ENCODE measurements at places on chromosomes 3 and 15. TPM values are rescaled to one million over a fixed set of nuclear protein-coding genes. Genes with fewer than 3 reads are reported as not detected.

The CHSY1 gene
- 6.8 TPM for total RNA-seq

The GATA2 gene
- 8.2 TPM for total RNA-seq

The CEMIP gene
- total RNA-seq, result not detected

The CX3CR1 gene
- total RNA-seq, result not detected

The TMOD3 gene
- 65.8 TPM for total RNA-seq

The VEPH1 gene
- total RNA-seq, result 4.1 TPM

The REC114 gene
- not detected for total RNA-seq

The GPR160 gene
- 93.5 TPM for total RNA-seq

The PLSCR5 gene
- not detected for total RNA-seq

The TM4SF4 gene
- total RNA-seq, result not detected

The IGSF10 gene
- total RNA-seq, result 0.37 TPM

The IL17RE gene
- total RNA-seq, result 178 TPM

The MINAR1 gene
- total RNA-seq, result 0.40 TPM

The SEMA5B gene
- total RNA-seq, result 1.4 TPM

The SLC24A5 gene
- total RNA-seq, result not detected

The SH3GL3 gene
- not detected for total RNA-seq

The CFAP44 gene
- total RNA-seq, result 12.3 TPM

- peak; percentile 53 for DNase-seq
Observed at GRCh38 chr3:32460031-32460749, 42.5 kb downstream of the CMTM6 start.

GRCh38 chr3:106963442-106963841 lies 413.8 kb upstream of the CCDC54 start:
- no peak for DNase-seq

GRCh38 chr3:33439546-33440327 lies 468 bp downstream of the UBP1 start:
- peak; percentile 56 for DNase-seq

DNA sequence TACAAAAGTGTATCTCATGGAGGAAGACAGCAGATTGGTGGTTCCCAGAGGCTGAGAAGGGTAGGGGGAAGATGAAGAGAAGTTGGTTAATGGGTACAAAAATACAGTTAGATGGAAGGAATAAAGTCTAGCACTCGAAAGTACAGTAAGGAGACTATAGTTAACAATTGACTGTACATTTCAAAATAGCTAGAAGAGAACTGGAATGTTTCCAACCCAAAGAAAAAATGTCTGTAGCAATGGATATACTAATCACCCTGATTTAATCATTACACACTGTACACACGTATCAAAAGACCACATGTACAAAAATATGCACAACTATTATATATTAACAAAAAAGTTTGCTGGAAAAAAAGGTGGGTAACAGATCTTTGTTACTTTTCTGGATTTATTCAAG lies 57.3 kb downstream of the THRB start:
- no peak for DNase-seq

DNA sequence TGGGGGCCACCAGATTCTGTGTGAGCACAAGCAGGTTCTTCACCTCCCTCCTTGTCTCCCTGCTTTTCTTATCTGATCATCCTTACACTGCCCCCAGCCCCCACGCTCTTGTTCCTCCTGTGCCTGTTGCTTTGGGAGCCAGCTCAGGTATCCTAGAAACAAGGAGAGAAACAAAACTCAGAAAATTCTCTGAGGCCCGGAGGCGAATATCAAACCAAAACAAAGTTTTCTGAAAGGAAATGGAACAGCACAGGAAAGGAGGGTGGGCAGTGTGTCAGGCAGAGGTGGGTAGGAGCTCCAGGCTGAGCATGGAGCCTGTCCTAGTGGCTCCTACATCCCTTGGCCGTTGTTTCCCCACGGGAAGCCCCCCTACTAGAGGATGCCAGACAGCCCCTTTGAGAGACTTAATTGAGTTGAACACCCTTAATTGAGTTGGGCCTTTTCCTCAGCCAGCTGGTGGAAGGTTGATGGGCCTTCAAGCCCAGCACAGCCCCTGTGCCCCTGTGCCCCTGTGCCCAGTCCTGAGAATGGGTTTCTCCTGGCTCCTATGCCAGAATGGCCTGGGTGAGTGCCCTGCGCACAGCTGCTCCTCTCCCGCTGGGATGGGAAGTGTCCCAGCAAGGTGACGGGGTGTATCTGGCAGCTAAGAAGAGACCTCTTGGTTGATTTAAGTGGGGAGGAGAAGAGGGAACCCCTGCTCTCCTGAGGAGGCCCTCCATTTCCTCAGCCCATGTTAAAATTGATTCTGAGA lies 22.8 kb upstream of the JMJD7 start:
- DNase-seq, result no peak

GRCh38 chr3:52052831-52053306 lies 3.5 kb downstream of the DUSP7 start:
- DNase-seq, result peak; percentile 83

DNA sequence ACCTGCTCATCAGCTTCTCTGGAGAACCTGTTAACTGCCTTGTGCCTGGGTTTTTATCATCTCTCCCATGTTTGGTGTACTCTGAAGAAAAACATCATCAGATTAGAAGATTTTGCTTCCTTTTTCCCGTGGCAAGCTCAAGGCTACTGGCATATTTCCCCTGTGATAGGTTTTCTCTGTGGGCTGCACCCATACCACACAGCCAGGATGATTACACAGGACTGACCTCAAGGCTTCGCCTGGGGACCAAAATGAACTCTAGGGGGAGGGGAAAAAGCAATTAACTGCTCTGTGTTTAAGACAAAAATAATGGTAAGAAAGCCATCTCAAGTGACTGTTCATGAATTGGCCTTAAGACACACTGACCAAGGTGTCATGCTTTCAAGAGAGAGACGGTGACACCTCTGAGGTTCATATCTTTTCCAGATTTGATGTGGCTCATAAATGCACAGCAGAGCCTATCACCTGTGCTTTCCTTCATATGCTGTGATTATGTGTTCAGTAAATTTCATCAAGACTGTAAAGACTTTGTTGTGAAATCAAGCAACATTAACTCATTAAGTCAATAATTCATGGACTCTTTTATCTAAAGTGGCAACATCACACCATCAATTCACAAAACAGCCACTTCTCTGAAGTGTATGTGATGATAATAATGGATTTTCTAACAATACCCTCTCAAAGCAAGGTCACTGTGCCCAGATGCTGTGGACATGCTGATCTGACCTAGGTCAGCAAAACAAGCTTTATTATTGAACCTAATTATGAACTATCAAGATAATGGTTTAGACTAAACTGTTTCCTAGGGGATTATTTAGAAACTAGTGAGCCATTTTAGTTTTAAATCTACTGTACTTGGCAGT lies 427.9 kb downstream of the WDR72 start:
- no peak for DNase-seq

GRCh38 chr15:25635191-25635590 lies 196.4 kb upstream of the UBE3A start:
- DNase-seq, result no peak

- DNase-seq, result peak; percentile 54
Observed at GRCh38 chr3:19947549-19948225, 790 bp downstream of the RAB5A start.

GRCh38 chr3:127033786-127034185 lies 50.9 kb downstream of the PLXNA1 start:
- DNase-seq, result no peak

DNA sequence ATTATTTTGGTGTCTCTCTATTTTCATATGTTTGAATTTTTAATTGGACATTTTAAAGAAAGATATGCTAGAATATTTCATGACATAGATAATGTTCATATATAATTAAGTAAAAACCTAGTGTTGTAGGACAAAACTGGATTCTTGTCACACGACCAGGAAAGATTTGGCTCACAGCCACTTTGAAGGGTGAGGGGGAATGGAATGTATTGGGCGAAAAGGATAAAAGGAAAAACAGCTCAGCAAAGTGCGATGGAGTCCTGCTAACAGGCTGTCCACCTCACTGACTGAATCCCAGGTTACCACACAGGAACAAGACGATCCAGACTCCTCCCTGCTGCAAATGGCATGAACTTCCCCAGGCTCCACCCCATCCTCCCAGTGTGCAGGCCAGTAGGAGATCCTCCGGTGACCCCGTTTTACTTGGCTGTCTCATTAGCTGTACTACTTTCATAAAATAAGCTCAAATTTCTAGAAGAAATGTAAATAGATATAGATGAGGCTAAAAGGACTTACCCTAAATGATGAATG lies 186.2 kb downstream of the CD47 start:
- no peak for DNase-seq

DNA sequence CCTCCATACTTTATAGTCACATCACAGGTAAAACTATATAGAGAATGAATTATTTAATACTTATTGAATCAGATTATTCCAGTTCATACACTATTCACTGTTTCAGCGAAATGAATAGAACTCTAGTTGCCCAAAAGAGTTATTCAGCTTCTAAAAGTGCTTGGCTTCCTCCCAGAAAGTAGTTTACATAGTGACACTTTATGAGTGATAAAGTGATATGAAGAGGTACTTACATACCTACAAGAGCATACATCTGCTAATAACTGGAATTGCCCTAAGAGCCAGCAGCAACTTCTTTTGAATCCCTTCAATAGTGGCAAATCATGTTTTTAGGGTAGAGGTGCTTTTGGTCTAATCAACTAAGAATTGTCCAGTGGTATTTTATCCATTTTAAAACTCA lies 635.1 kb upstream of the AGTR1 start:
- no peak for DNase-seq

- DNase-seq, result no peak
Observed at GRCh38 chr3:140768941-140769340, 91.1 kb downstream of the TRIM42 start.

DNA sequence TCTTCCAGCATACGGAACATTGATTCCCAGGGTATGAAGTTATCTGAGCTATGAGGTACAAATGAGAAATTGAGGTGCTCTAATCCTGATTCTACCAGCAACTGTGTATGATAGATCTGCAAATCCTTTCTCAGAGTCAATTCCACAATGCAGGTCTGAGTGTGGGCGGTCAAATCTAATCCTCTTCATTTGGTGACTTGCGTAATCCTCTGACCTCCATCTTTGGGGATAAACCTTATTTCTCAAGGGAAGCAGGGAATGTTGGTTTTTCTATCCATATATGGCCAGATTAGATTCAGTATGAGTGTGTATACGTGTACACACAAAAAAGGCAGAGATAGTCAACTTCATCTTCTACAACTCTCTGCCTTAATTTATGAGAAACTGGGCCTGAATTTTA lies 348.4 kb upstream of the IL12A start:
- DNase-seq, result no peak

DNA sequence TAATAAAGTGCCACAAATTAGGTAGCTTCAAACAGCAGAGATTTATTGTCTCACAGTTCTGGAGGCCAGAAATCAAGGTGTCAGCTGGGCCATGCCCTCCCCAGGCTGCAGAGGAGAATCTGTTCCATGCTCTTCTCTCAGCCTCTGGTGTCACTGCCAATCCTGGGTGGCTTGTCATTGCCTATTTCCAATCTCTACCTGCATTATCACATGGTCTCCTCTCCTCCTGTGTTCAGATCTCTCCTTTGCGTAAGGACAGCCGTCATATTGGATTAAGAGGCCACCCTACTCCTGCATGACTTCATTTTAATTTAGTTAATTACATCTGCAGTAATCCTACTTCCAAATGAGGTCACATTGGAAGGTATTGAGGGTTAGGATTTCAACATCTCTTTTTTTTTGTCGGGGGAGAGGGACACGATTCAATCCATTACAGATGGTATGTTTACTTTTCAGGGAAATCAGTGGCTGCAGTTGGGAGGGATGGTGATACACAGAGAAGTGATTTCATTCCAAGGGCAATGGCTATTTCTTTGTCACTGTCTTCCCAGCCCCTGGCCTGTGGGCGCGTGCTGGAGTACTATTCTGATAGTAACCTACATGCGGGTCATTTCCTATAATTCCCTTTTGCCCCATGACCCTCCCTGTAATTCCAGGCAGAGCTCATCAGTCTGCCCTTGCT lies 169.4 kb downstream of the MINAR1 start:
- DNase-seq, result no peak

- no peak for DNase-seq
Observed at GRCh38 chr15:77568014-77568972, 64.4 kb downstream of the LINGO1 start.

DNA sequence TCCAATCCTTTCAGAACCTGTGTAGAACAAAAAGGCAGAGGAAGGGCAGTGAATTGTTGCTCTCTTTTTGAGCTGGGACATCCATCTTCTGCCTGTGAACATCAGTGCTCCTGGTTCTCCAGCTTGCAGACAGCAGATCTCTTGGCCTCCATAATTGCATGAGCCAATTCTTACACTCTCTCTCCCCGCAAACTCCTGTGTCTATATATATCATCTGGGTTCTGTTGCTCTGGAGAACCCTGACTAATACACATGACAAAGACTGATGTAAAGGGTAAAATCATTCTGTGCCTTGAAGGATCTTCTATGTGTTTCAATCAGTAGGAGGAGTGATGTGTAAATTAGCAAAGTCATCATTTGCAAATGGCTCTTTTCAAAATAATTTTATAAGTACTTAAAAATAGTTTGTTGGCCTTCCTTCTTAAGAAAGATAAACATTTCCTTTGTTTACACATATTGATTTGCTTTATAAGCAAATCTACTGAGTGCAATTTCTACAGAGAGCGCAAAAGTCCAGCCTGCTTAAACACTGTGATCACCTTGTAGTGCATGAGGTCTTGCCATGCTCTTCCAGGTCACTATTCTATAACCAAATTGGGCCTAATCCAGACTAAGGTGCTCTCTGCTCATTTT lies 154.9 kb upstream of the ANKRD28 start:
- no peak for DNase-seq

DNA sequence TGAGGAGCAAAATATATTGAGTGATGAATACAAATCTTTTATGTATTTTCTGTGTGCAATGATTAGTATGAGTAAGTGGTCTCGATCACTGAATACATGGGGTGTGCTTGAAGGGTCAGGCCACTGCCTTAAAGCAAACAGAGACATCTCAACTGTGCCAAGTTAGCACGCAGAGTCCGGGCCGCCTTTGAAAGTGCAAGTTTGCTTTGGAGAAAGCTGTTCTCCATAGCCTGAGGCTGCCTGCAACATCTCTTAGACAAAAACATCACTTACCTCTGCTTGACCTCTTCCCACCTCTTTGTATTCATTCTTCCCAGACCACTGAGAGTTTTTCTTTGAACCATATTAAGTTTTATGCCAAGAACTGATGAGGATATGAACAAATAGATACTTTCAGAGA lies 267.0 kb downstream of the ZBTB20 start:
- DNase-seq, result no peak

- peak; percentile 46 for DNase-seq
Observed at GRCh38 chr15:88894819-88895767, at the start of gene HAPLN3. TSS of gene HAPLN3 (minus strand) at chr15:88895544. CDS start at chr15:88887298, 8,246 bp downstream.

GRCh38 chr3:175187586-175187985 lies 328.5 kb downstream of the NAALADL2 start:
- DNase-seq, result no peak

DNA sequence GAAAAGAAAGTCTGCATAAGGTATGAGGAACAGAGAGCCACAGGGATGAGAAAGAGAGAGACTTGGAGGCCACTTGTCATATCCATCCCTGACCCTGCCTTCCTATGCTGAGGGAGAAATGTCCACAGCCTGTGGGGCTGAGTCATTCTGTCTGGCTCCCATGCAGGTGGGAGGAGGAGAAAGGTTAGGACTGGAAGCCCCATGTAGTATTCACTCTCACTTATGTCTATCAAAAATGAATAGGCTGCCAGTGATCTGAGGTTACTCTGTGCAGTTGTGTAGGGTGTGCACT lies 71.3 kb downstream of the RAB11A start:
- no peak for DNase-seq

- DNase-seq, result no peak
Observed at GRCh38 chr3:30297112-30297511, 309.3 kb upstream of the TGFBR2 start.

- DNase-seq, result no peak
Observed at GRCh38 chr15:96402403-96402802, 71.9 kb downstream of the NR2F2 start.

All from transverse colon (tissue), 4 donors.